Ascending aorta (tissue), 2 donors: ENCODE measurements at places on chromosomes 5 and 9.
A peak's percentile ranks its signal among the peaks of the same experiment; 100 is the strongest.

DNA sequence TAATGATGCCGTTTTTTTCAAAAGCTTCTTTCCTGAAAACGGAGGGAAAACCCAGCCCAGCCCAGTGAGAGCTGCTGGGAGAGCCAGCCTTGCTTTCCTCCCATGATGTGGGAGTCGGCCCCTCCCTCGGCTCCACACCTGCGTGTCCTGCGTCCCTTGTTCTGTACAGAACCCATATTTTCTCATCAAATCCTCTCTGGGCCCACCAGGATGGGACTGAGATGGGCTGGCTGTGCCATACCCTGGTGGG lies 8.9 kb downstream of the FLT4 start:
- no peak overlapping the region for H3K4me3 ChIP-seq
- H3K36me3 ChIP-seq = no peaks in the 10 kb centered on the region
- no peak for DNase-seq

- no peaks in the 10 kb centered on the region for H3K36me3 ChIP-seq
- no peaks in the 10 kb centered on the region for H3K27me3 ChIP-seq
- H3K4me3 ChIP-seq = peak overlapping the region; percentile 66
Observed at GRCh38 chr5:115179030-115179393, 9.3 kb upstream of the TRIM36 start.

DNA sequence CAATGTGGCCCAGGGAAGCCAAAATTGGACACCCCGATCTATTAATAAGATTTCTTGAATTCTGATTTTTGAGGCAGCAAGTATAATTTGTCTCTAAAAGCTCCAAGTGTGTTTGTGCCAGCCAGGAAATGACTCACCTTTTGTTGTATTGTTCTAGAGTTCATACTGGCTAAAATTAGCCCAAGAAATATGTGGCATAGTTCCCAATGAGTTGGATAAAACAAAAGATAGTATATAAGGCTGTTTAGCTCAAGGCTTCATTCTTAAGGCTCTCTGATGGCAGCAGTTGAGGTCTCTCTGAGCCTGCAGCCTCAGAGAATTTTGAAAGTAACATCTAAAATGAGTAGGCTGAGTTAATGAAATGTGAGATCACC lies 21.6 kb downstream of the HMGXB3 start:
- no peak overlapping the region for H3K4me3 ChIP-seq
- peaks cover 42% of the 10 kb centered on the region for H3K36me3 ChIP-seq
- peak overlapping the region; percentile 78 for H3K27ac ChIP-seq
- no peaks in the 10 kb centered on the region for H3K27me3 ChIP-seq
- no peaks in the 10 kb centered on the region for H3K4me1 ChIP-seq

DNA sequence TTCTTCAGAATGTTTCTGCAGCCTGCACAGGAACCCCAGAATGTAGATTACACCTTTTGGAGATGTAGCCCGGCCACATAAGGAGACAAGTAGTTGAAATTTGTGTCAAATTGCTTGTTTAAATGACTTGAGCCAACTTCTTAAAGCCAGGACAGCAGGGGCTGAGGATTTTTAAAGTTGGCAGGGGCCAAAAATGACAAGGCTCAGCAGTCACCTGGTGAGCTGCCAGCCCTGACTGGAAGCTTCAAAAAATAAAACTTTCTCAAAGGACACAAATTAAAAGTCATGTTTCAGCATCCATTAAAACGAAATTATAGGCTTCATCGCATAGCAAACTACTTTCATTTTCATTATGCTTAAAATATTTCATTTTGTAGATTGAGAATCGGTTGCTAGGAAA lies 340.3 kb upstream of the WWC1 start:
- H3K4me1 ChIP-seq = no peaks in the 10 kb centered on the region
- H3K27ac ChIP-seq = no peak overlapping the region
- no peaks in the 10 kb centered on the region for H3K36me3 ChIP-seq
- no peak overlapping the region for H3K4me3 ChIP-seq
- no peaks in the 10 kb centered on the region for H3K27me3 ChIP-seq

- no peak overlapping the region for H3K27ac ChIP-seq
- H3K27me3 ChIP-seq = no peaks in the 10 kb centered on the region
- H3K4me1 ChIP-seq = no peaks in the 10 kb centered on the region
- DNase-seq = no peak
- H3K36me3 ChIP-seq = no peaks in the 10 kb centered on the region
Observed at GRCh38 chr5:142053426-142054151, 40.8 kb upstream of the GNPDA1 start.

DNA sequence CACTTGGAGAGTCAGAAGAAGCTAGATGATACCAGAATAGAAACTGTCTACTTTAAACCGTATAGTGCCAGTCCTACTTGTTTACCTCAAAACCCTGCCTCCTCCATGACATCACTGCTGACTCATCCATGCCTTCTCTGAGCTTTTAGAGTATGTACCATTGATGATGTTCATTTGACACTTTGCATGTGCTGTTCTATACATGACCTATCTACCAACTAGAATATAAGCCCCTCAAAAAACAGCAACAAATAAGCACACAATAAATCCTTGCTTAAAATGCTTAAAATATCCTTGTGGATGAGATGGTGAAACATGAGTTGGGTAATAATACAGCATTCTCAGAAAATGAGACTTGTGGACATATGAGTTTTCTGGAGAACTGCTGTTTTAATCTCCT lies 2.6 kb downstream of the CTNNAL1 start:
- H3K4me1 ChIP-seq = peaks cover 14% of the 10 kb centered on the region
- DNase-seq = no peak

DNA sequence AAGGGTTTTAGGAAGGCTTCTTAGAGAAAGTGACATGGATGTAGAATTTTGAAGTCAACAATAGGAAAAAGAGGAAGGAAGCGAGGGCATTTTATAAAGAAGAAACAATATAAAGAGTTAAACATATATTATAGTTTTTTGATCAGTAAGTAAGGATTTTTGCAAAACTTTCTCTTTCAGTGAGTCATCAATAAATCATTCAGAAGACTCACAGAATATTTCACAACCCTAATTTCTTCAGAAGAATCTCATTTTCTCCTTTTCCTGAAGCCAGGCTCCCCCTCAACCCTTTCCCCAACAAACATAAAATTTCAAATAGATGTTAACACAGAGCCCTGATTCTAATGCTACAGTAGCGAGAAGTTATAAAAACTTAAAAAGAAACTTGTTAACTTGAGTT lies 4.3 kb upstream of the COX7C start:
- H3K36me3 ChIP-seq = no peaks in the 10 kb centered on the region
- no peak for DNase-seq
- H3K4me3 ChIP-seq = no peak overlapping the region

DNA sequence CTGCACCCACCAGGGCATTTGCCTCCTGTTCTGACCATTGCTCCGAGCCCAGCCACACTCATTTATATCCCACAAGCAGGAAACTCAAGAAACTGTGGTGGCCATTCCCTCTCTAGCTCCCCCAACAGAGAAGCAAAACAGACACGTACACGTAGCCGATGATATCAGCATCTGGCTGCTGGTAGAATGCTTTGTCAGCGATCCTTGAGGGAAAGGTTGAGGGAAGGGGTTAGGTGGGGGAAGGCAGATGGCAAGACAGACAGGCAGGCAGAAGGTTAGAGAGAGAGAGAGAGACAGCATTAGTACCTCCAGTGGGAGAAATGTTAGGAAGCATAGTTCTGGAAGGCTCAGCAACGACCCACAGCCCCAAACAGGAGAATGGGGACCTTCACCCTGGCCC lies 7.8 kb downstream of the HIGD2A start:
- H3K4me3 ChIP-seq = no peak overlapping the region
- no peaks in the 10 kb centered on the region for H3K4me1 ChIP-seq
- no peaks in the 10 kb centered on the region for H3K27me3 ChIP-seq
- no peak for DNase-seq
- peaks cover 16% of the 10 kb centered on the region for H3K36me3 ChIP-seq

GRCh38 chr5:37575541-37576489 lies 196.7 kb downstream of the WDR70 start:
- no peaks in the 10 kb centered on the region for H3K36me3 ChIP-seq
- no peaks in the 10 kb centered on the region for H3K4me1 ChIP-seq
- H3K4me3 ChIP-seq = no peak overlapping the region

DNA sequence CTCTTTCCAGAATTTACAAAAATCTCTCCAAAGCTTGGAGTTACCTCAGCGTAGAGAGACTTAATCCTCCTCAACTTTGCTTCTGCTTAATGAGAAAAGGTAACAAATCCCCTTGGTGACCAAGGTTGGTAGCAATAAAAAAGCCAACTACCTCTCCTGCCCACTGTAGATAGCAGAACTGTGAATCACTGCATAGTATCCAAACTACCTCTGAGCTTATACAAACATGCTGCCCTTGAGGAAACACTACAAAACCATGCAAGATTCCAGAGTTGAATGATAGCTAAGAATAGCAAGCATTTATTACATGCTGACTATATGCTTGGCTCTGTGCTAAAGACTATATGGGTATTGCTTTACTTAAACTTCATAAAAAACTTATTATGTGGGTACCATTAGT lies 2.8 kb upstream of the ADAMTS12 start:
- no peaks in the 10 kb centered on the region for H3K36me3 ChIP-seq
- DNase-seq = no peak
- H3K27me3 ChIP-seq = no peaks in the 10 kb centered on the region

- no peaks in the 10 kb centered on the region for H3K27me3 ChIP-seq
- no peaks in the 10 kb centered on the region for H3K36me3 ChIP-seq
- no peak for DNase-seq
- no peak overlapping the region for H3K27ac ChIP-seq
Observed at GRCh38 chr9:79123415-79123814, 448.4 kb upstream of the TLE4 start.

DNA sequence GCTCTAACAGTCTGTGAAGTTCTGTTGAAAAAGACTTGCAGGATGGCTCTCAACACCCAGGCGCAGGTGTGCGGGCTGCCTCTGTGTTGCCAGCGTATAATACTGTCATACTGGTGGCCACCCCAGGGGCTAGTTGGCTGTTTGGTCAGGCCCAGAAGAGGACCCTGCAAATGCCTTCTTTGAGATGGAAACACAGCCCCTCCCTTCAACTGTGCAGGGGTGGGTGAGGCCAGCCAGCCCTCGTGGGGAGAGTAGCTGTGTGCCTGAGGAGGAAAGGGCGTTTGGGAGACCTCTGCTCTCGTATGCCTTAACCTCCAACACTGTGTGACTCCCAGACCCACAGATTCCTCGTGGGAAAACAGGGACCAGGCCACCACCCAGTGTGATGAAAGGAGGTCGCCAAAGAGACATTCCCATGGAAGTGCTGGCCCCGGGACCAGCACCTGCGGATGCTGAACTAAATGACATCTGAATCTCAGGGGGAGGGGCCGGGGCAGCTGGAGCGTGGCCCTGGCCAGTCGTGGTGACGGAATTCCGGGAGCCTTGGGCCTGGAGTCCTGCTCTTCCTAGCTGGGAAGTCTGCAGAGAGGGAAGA lies 11.3 kb upstream of the SCGB3A1 start:
- H3K4me3 ChIP-seq = no peak overlapping the region
- no peaks in the 10 kb centered on the region for H3K4me1 ChIP-seq
- no peak overlapping the region for H3K27ac ChIP-seq
- no peaks in the 10 kb centered on the region for H3K36me3 ChIP-seq

GRCh38 chr5:123047706-123048105 lies 11.2 kb upstream of the PPIC start:
- no peak for DNase-seq
- no peaks in the 10 kb centered on the region for H3K36me3 ChIP-seq

- no peak overlapping the region for H3K27ac ChIP-seq
- H3K36me3 ChIP-seq = peaks cover 3% of the 10 kb centered on the region
- DNase-seq = no peak
Observed at GRCh38 chr5:657570-657969, 35.6 kb downstream of the TPPP start.

DNA sequence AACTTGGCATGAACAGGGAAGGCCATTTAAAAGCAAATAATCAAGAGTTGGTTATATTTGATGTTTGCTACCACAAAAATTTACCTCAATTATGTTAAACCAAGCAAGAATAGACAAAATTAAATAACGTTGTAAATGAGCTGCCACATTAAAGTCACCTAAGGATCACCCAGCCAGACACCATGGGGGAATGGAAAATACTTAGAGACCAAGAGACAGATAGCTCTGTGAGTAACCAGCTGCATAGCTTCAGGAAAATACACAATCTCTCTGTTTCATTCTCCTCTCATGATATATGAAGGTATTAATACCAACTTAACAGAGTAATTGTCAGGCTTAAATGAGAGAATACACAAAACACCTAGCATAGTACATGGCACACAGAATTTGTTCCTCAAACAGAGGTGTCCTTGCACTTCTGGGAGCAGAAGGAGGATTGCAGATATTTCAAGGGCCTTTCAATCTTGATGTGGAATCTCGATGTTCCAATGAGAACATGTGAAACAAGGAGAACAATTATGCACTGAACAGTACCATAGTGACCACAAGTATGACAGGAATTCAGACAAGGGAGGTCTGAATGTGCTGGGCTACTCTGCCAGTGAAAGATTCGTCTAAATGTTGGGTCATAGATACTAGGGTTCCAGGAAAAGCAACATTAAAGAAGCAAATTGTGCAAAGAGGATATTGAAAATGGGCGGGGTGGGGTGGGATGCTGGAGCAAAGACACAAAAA lies 18.6 kb downstream of the JAKMIP2 start:
- no peak overlapping the region for H3K4me3 ChIP-seq
- DNase-seq = no peak
- no peaks in the 10 kb centered on the region for H3K36me3 ChIP-seq
- H3K27me3 ChIP-seq = no peaks in the 10 kb centered on the region
- H3K4me1 ChIP-seq = no peaks in the 10 kb centered on the region
- H3K27ac ChIP-seq = no peak overlapping the region

DNA sequence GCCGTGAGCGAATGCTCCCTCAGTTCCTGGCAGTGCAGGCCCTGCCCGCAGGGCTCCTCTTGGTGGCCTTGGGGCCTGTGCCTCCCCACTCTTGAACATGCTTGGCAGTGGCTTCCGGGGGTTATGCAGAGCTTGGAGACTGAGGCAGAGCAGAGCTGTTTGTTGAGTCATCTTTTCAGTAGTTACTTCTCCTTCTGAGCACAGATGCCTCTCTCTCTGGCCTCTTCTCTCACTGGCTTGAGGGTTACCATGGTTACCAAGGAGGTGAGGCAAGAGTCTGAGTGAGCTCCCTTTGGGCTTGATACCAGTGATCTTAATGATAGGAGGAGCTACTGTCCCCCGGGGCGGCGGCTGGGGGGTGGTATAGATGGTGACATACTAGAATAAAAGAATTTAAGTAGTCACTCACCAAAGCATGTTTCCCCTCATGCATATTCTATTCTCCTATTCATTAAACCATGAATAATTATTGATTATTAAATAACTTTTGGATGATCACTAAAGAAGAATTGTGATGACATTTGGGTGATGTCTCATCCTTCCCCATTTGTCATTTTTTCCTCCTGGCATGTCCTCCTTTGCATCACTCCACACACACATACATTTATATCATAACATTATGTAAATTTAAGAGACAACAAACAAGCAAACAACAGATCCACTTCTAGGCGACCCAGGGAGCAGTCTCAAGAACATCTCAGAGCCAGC lies 111.1 kb downstream of the ARHGAP26 start:
- peaks cover 22% of the 10 kb centered on the region for H3K4me1 ChIP-seq
- no peaks in the 10 kb centered on the region for H3K27me3 ChIP-seq
- no peak overlapping the region for H3K4me3 ChIP-seq
- no peaks in the 10 kb centered on the region for H3K36me3 ChIP-seq
- no peak for DNase-seq
- no peak overlapping the region for H3K27ac ChIP-seq

- no peak for DNase-seq
- no peak overlapping the region for H3K27ac ChIP-seq
- no peaks in the 10 kb centered on the region for H3K36me3 ChIP-seq
- no peaks in the 10 kb centered on the region for H3K27me3 ChIP-seq
- peaks cover 7% of the 10 kb centered on the region for H3K4me1 ChIP-seq
Observed at GRCh38 chr5:110727025-110727314, 499 bp upstream of the TMEM232 start.

GRCh38 chr5:90529939-90530677 lies 724 bp upstream of the LYSMD3 start:
- H3K4me3 ChIP-seq = peak overlapping the region; percentile 94
- DNase-seq = peak; percentile 84
- no peaks in the 10 kb centered on the region for H3K27me3 ChIP-seq
- peak overlapping the region; percentile 80 for H3K27ac ChIP-seq
- peaks cover 3% of the 10 kb centered on the region for H3K36me3 ChIP-seq
- H3K4me1 ChIP-seq = peaks cover 12% of the 10 kb centered on the region
